Thoracic aorta (tissue), 2 donors: ENCODE measurements at places on chromosomes 3 and 15. TPM values are rescaled to one million over a fixed set of nuclear protein-coding genes. Genes with fewer than 3 reads are reported as not detected.

Gene CFAP161
- total RNA-seq: not detected

- peak; percentile 20 for DNase-seq
These were observed at the start of gene IL12A for GRCh38 chr3:159988617-159989271. Gene IL12A, plus strand, starts transcription at chr3:159988835.

Gene PRR20G
- not detected for total RNA-seq

GRCh38 chr3:41579861-41580260 lies 380.6 kb downstream of the CTNNB1 start:
- DNase-seq: no peak

GRCh38 chr15:68209735-68210408 lies 4.7 kb upstream of the CALML4 start:
- no peak for DNase-seq

Gene CCR2
- 0.41 TPM for total RNA-seq

DNA sequence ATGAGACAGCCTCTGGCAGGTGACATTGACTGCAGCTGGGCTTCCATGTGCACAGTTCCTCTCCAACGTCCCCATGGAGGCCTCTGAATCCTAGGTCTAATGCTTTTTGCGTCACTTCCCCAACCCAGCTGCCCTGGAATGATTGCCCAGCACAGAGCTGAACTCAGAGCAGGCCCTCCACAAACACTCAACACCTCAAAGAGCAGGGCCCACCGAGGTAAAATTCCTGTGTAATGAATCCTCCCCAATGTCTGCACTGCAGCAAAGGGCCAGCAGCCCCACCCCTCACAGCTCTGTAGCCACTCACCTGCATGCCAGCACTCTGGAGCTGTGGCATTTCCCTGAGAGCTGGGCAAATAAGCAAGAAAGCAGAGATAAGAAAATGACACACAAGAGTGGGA lies 42.6 kb upstream of the DUSP7 start:
- no peak for DNase-seq

DNA sequence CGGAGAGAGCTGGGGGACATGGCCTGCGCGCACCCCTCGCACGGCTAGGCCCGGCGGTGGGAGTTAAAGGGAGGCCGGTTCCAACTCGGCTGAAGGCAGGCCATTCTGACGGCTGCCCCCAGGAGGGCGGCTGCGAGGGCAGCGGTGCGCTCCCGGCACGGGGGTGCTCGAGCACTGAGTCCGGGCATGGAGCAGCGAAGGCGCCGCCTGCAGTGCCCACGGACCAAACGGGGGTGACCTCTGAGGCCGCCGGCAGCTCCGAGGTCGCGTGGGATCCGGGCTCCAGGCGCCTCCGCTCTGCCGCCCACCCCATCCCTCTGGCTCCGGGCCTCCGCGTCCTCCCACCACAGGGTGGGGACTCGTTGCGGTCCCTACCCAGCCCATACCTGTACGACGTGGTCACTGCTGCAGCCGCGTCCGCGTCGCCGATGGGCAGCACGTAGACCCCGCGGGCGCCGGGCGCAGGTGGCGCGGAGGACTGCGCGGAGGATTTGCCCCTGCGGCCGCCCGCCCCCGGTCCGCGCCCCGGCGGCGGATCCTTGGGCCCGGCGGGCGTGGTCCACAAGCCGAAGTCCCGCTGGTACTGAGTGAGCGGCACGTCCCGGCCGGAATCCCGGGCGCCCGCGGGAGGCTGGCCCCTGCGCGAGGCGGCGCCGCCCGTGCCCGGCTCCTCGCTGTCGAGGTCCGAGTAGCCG lies 469 bp downstream of the MAP6D1 start:
- no peak for DNase-seq

DNA sequence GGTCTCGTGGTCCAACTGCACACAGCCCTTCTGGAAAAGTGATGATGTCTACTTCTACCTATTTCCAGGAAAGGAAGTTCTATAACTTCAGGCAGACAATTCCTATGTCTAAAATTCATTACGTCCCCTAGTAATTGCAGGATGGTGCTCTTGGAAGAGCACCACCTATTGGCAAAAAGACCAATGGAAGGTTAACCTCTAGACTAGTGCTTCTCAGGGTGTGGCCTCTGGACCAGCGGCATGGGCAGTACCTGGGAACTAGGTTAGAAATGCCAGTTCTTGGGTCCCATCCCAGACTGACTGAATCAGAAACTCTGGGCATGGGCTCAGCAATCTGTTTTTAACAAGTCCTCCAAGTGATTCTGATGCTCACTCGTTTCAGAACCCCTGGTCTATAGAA lies 258.3 kb upstream of the ICE2 start:
- no peak for DNase-seq

Gene OXTR
- total RNA-seq: 2.3 TPM
